ENCODE measurements at places on chromosomes 6 and 20.
A peak's percentile ranks its signal among the peaks of the same experiment; 100 is the strongest.

- DNase-seq, result no peak
Measured at GRCh38 chr6:4136354-4136831, 1.0 kb upstream of the ECI2 start.

DNA sequence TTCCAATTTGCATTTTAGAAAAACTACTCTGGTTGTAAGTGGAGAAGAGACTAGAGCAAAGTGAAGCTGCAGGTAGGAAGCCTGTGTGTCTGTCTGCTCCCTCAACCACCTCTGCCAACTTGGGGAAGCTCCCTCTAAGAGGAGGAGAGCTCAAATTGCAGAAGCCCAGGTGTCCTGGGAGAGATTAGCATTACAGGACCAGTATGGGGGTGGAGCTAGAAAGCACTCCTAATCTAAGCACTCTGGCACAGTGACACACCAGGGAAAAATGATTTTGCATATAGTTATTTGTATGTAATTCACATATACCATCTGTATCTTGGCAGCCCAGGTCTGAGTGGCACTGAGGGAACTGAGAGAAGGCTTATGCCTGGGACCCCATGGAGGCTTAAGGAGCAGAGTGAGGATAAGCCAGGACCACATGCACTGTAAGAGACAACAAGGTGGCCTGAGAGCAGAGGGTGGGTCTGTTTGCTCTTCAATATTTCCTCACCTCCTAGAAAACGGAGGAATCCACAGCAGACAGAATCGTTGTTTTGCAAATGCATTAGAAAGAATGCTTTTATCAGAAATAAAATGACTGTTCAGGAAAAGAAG, 13.6 kb downstream of the GSTA2 start:
- DNase-seq, result no peak

GRCh38 chr6:6714118-6714897, 125.8 kb downstream of the LY86 start:
- no peak for DNase-seq

GRCh38 chr6:117423754-117424153, 2.0 kb downstream of the ROS1 start:
- DNase-seq, result no peak

DNA sequence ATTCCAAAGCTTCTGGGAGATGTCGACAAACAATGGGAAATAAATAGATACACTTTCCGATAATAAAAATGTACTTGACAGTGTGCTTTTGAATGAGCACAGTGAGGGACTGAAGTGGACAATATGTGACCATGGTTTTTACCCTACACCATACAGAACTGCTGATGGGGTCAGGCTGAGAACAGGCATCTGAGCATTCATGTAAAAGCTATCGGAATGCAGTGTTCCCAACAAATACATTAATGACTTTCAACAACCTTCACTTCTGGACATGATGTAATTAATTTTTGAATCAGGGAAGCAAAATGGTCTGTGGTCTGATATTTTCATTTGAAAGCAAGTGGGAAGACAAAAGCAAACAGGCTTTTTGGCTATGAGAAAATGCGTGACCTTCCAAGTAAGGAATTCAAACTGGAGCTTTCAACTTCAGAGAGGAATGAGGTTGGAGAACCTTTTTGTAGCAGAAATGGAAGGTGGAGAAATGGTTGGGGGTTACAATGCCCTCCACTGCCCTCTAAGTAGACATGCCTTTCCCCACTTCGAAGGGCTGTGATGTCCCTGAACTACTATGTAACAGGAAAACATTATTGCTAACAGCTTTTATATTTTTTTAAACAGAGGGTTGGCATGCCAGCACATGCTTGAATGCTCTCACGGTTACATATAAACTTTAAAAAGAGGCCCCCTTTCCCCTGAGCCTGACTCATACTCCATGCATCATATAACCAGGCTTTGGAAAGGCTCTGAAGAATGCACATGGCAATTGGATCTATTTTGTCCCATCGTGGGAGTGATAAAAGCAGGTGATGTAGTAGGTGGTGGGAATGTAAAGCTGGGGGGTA, 203.5 kb upstream of the CITED2 start:
- no peak for DNase-seq

GRCh38 chr6:20680697-20681165, 146.5 kb downstream of the CDKAL1 start:
- no peak for DNase-seq

GRCh38 chr6:130167655-130168054, 55.1 kb downstream of the SAMD3 start:
- no peak for DNase-seq

DNA sequence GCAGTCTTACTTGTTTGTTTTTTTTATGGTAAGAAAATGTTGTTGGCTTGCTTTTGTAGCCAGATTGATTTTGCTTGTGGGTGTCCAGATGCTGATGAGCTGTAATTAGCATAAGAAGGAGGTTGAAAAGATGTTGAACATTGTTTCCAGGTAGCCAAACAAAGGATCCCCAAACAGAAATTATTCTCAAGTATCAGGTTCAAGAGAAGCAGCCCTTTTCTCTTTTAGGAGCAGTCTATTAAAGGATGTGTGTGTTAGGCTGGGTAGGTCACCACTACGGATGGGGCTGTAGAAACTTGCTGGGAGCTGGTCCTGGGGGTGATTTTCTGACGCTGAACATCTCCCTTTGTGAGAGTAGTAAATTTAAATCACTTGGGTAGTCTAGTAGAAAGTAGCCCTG, 86.9 kb upstream of the VSTM2L start:
- DNase-seq, result no peak

DNA sequence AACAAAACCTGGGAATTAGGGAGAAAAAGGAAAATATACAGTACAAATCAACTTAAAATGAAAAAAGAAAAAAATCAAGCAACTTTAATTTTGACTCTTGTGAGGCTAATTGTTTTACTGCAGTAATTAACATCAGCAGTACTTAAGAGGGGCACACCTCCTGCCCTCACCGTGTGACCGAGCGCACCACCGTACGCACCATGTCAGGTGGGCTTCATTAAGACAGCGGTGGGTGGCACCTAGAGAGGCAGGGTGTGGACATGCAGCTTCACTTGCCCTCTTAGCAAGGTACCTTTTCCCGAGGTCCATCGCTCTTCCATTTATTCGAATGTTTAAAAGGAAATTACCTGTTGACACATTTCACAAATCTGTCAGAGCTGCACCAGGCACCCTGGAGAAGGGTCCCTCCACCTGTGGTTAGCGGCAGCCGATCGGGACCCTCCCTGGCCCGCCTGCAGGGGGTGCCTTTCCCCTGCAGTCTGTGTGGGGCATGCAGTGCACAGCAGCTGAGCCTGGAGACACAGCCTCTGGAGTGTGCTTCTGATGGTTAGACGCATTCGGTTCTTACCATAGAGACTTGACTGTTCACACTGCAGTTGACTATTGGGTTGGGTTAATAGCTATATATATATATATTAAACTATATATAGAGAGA, 184.1 kb downstream of the TMEM242 start:
- no peak for DNase-seq

GRCh38 chr6:123811378-123811777, 7.7 kb downstream of the NKAIN2 start:
- DNase-seq, result no peak

- DNase-seq, result no peak
Measured at GRCh38 chr20:37846573-37846972, 56.4 kb upstream of the VSTM2L start.

- no peak for DNase-seq
Measured at GRCh38 chr6:76885861-76886301, 577.4 kb downstream of the HTR1B start.

- no peak for DNase-seq
Measured at GRCh38 chr20:51531712-51532456, 10.6 kb downstream of the NFATC2 start.

DNA sequence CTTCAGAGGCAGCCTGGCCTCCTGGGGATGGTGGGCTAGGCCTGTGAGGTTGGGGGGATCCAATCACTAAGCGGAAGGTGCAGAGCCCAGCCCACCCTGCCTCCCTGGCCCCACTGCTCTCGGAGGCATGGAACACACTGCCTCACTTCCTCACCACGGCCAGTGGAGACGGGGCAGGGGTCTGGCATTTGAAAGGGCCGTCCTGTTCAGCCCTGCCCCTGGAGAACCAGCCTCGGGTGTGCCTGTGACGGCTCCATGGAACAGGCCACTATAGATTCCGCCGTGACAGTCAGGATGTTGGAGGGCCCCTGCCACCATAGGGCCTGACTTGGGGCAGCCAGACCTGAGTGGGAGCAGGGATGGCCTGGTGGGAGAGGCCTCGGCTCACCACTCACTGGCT, 110.2 kb downstream of the DACT2 start:
- DNase-seq, result no peak

DNA sequence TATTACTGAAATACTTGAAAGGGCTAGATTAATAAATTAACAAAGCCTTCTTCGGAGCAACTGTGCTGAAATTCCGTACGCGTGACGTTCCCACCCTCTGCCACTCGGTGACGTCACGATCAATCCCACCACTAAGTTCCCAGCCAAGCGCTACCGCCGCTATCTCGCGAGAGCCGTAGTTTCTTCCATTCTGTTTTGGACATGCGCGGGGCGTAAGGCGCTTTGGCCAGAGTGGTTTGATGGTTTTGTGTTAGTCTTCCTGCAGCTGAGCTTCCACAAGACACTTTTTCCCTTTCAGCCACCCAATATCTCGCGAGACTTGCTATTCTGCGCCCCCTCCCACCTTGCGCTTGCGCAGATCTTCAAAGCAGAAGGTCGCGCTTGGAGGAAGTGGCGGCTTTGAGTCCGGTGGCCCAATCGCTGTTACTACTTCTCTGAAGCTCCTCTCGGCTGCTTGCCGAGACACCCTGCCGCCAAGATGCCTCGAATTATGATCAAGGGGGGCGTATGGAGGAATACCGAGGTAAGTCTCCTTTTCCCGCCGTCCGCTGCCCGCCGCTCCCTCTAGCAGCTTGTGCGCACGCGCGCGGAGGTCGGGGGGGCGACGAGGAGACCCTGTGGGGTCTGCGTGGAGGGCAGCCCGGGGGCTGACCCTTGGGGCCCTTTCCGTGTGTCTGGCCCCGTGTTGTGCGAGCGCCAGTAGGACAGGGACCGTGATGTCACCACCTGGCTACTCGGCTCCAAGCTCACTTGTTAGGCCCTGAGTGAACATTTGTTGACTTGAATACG, at the start of gene CDC5L:
Gene CDC5L, plus strand, starts transcription at position 361 of the 789 bp plus-strand sequence. Its CDS starts 118 bp downstream, at position 479.
- DNase-seq, result peak; percentile 99

DNA sequence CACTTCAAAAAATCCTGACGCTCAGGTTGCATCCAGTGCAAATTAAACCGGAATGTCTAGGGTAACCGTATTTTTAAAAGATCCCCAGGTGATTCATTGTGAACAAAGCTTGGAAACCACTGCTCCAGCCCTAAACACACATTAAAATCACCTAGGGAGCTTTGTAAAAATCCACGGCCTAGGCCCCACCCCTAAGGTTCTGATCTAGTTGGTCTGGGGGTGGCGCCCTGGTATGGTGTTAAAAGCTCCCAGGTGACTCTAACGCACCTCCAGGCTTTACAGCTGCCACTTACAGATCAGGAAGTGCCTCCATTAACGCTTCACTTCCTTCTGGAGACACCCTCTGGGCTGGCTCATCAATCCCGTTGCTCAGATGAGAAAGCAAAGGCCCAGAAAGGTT, 92.2 kb downstream of the GRM4 start:
- no peak for DNase-seq

- DNase-seq, result no peak
Measured at GRCh38 chr6:169324656-169325459, 71.2 kb upstream of the THBS2 start.

GRCh38 chr6:112086744-112087135, 542 bp downstream of the TUBE1 start:
- peak; percentile 60 for DNase-seq

- DNase-seq, result peak; percentile 73
Measured at GRCh38 chr20:25204550-25205276, 9.2 kb downstream of the ENTPD6 start.

- no peak for DNase-seq
Measured at GRCh38 chr6:129908858-129909257, 47.7 kb upstream of the TMEM244 start.

- no peak for DNase-seq
Measured at GRCh38 chr6:141956046-141956761, 176.5 kb upstream of the GJE1 start.

GRCh38 chr20:50194422-50194830, 3.8 kb downstream of the CEBPB start:
- no peak for DNase-seq

DNA sequence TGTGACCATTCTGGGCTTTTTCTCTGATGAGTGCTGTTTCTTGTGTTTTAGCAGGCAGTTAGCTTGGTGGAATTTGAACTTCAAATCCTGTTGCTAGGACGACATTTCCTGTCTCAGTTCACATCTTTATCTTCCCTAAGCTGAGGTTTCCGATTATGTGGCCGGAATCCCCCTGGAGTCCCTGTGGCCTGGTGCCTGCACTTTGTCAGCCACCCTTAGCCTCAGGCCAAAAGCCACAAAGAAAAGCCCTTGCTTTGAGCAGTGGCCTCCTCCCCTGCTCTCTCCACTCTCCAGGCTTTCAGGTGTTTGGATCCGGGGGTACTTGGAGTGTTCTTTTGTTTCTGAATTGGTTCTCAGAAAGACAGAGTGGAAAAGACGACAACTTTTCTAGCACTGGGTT, 59.9 kb upstream of the PMEPA1 start:
- DNase-seq, result no peak

- DNase-seq, result no peak
Measured at GRCh38 chr6:54810147-54810546, 36.4 kb upstream of the FAM83B start.

GRCh38 chr6:117547688-117548621, 54.4 kb downstream of the GOPC start:
- DNase-seq, result no peak

GRCh38 chr6:20319520-20320357, 81.9 kb upstream of the E2F3 start:
- peak; percentile 85 for DNase-seq

DNA sequence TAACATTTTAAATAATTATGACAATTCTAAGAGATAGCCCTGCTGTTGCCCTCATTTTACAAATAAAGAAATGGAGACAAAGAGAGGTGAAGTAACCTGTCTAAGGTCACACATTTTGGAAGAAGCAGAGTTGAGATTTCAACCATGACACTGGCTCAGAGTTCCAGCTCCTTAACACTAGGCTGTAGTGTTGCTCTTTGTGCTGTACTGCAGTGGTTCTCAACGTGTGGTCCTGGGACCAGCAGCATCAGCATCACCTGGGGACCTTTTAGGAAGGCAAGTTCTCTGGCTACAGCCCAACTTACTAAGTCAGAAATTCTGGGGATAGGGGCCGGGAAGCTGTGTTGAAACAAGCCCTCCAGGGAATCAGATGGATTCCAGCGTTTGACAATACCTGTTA, 62.4 kb upstream of the FERMT1 start:
- no peak for DNase-seq

DNA sequence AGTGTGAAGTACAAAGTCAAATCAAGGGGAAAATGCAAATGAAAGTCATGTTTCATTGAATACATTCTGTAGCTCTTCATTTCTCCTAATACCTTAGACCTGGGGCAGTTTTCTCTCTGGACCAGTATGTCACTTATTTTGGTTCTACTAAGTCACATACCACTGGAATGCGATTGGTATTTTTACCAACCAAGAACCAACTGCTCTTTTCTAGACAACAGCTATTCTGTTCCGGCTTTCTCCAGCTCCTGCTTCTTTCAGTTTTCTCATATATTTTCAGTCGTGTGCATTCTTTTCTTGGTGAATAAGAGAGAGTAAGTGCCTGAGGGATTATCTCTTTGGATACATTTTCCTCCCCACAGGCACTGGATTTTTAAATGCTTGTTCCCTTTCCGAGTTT, 39.2 kb upstream of the SPACA1 start:
- DNase-seq, result no peak

GRCh38 chr6:123089226-123089625, 93.2 kb downstream of the CLVS2 start:
- DNase-seq, result no peak

Data from KBM-7 (cell line).